ENCODE measurements at places on chromosomes 5 and 9. TPM values are rescaled to one million over a fixed set of nuclear protein-coding genes. Genes with fewer than 3 reads are reported as not detected.

GRCh38 chr5:7762267-7762666, 88.7 kb downstream of the CFAP90 start:
- H3K4me3 ChIP-seq: no peak overlapping the region
- H3K36me3 ChIP-seq: no peaks in the 10 kb centered on the region
- H3K4me1 ChIP-seq: no peaks in the 10 kb centered on the region
- H3K27me3 ChIP-seq: no peaks in the 10 kb centered on the region
- no peak for DNase-seq

- H3K4me3 ChIP-seq: no peak overlapping the region
- no peaks in the 10 kb centered on the region for H3K36me3 ChIP-seq
- DNase-seq: no peak
- H3K4me1 ChIP-seq: no peaks in the 10 kb centered on the region
- no peak overlapping the region for H3K27ac ChIP-seq
- peaks cover 3% of the 10 kb centered on the region for H3K27me3 ChIP-seq
Observed at GRCh38 chr9:88873635-88874034, 117.6 kb upstream of the S1PR3 start.

GRCh38 chr5:116810951-116811350, 236.3 kb upstream of the SEMA6A start:
- DNase-seq: no peak
- no peak overlapping the region for H3K27ac ChIP-seq
- H3K36me3 ChIP-seq: no peaks in the 10 kb centered on the region

DNA sequence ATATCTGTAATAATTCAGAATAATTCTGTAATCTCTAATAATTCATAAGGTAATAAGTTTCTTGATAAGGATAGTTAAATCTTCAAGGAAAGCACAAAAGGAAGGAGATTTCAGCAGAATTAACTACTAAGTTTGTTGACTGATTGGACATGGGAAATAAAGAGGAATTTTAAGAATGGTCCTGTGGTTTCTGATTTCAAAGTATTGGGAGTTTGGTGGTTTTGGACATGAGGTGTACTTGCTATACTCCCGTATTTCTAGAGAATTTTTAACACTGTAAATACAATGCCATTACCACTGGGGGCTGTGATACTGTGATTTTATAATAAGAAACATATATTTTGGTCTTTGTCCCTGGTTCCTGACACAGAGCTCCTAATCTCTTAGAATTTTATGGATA, 123.9 kb downstream of the UNC13B start:
- no peaks in the 10 kb centered on the region for H3K4me1 ChIP-seq
- DNase-seq: no peak
- H3K27me3 ChIP-seq: no peaks in the 10 kb centered on the region
- no peak overlapping the region for H3K4me3 ChIP-seq
- H3K36me3 ChIP-seq: no peaks in the 10 kb centered on the region
- no peak overlapping the region for H3K27ac ChIP-seq

GRCh38 chr9:2966565-2967300, 122.8 kb upstream of the PUM3 start:
- no peaks in the 10 kb centered on the region for H3K27me3 ChIP-seq
- no peaks in the 10 kb centered on the region for H3K4me1 ChIP-seq
- no peak for DNase-seq
- H3K27ac ChIP-seq: no peak overlapping the region

The NDUFS4 gene
- 33.1 TPM for total RNA-seq

The GPR107 gene
- total RNA-seq: 49.5 TPM

The ZDHHC11B gene
- 0.85 TPM for total RNA-seq

Data from natural killer cell (primary cell).